Activated CD8-positive, alpha-beta T cell treated with anti-CD3 and anti-CD28 coated beads, Interleukin-2, amount 10 ng/mL, durations not matched to agents 7 days and 5 days (primary cell): ENCODE measurements at places on chromosomes 5 and 9. TPM values are rescaled to one million over a fixed set of nuclear protein-coding genes. Genes with fewer than 3 reads are reported as not detected.

DNA sequence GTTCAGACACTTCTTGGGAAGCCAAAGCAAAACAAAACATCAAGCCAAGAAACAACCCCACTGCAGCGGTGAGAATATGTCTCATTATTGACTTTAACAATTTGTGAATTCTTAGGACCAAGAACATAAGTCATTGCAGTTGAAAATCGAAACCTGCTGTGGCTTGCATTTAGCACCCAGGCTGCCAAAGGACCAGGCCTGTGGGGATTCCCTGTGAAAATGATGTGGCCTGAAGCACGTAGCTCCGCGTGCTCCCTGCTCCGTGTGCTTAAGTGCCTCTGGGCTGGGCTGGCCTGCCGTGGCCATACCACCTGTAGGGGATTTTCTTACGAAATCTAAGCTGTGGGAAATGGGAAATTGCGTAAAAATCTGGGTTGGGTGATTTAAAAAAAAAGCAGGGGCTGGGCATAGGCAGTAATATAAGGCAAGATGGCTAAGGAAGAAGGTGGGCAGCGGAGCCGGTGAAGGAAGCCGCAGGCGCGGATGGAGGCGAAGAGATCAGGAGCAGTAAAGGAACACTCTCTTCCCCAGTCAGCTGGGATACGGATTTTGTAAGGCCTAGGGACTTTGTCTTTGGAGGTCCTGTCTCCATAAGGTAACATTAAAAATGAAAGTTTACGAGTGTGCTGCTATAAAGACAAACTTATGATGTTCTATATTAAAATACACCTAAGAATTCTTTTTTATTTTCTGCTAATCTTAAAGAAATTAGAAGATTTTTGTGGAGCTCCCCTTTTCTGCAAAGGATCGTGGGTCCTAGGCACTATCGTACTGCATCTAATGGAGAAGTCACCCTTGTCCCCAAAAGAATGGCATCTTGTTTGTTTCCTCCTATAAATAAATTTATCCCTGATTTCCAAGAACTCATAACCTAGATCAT is 189.6 kb upstream of the SEMA6A start:
- DNase-seq: no peak

DNA sequence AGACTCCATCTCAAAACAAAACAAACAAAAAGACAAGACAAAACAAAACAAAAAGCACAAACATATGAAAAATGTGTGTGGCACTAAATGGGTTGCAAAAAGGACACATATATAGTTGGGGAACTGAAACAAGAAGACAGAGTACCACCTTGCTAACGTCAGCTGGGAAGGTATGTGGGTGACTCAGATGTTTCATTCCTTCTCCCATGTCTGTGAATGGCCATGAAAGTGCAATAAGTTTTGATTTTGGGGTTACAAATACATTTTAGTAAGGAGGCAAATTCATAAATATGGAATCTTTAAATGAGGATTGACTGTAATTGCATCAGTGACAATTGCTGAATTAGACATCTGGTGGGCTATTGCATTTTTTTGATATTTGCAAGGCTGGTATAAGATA is 81.6 kb upstream of the KLF4 start:
- no peak for DNase-seq

- DNase-seq: no peak
These were observed 7.9 kb upstream of the NEUROG1 start for GRCh38 chr5:135543485-135544304.

- no peak for DNase-seq
These were observed 32.8 kb upstream of the ADCY2 start for GRCh38 chr5:7363067-7363677.

GRCh38 chr5:133569347-133569746 is 43.0 kb downstream of the FSTL4 start:
- no peak for DNase-seq

TAF11L10 gene
- not detected for total RNA-seq

PAEP gene
- total RNA-seq: not detected

CCNO gene
- total RNA-seq: not detected

DDX46 gene
- total RNA-seq: 69.6 TPM

USP20 gene
- total RNA-seq: 86.2 TPM

SUSD3 gene
- total RNA-seq: 57.9 TPM

RNF224 gene
- not detected for total RNA-seq
